ENCODE measurements at places on chromosomes 5 and 9.

- no peak for DNase-seq
Measured at GRCh38 chr5:10856683-10857337, 95.8 kb upstream of the DAP start.

DNA sequence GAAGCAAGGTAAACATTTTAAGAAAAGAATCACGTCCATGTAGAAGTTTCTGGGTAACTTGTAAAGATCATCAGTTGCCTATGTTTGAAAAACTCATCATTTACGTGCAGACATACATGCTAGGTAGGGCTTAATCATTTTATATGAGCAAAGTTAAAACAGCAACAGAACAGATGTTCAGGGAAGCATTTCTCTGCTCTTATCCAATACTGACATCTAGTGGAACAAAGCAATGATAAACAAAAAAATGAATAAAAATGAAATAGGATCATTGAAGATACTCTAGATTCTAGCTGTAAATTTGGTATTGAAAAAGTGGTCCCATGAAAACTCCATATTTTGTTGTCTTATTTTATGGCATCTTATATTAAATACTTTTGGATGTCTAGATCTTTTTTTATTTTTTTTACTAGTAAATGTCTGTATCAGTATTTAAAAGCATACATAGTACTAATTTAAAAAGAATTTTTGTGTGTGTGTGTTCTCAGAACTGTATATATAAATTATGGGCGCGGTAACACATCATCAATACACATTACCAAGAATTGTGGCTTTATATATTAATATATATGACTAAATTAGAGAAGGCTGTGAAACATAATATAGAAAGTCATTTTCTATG, 1050.2 kb downstream of the CDH12 start:
- no peak for DNase-seq

DNA sequence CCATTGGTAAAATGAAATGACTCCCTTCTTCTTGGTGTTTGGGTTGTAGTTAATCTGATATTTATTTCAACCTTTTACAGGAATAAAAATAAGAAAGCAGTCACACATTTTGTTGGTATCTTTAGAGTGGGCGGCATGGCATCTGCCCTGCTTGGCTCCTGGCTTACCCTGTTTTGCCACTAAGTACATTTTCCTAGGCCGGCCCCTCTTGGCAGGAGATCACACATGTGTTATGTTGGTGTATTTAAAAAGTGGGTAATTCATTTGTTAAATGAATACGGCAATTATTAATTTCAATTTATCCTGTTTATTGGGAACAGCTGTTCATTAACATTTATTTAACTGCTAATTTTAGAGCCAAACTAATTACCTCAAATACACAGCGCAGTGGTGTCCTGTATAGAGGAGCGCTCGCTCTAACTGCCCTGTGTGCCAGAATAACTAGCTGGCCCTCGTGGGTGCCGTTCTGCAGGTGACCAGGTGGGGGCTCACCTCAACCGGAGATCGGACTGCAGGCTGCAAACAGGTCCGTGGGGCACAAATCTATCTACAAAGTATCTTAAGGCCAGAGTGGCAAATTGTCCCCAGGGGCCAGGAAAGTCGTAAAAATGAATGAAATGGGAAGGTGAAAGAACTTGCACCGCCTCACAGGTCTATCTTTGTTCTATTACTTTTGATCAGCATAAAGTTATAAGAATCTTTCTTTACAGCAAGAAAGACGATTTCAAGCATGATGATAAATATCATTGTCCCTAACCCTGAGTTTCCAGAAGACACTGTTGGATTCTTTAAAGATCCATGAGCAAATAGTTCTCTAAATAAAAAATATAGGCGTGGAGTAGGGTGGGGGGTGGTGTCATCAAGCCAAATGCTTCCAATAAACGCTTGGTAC, 26.2 kb upstream of the GPR151 start:
- DNase-seq: peak; percentile 79

DNA sequence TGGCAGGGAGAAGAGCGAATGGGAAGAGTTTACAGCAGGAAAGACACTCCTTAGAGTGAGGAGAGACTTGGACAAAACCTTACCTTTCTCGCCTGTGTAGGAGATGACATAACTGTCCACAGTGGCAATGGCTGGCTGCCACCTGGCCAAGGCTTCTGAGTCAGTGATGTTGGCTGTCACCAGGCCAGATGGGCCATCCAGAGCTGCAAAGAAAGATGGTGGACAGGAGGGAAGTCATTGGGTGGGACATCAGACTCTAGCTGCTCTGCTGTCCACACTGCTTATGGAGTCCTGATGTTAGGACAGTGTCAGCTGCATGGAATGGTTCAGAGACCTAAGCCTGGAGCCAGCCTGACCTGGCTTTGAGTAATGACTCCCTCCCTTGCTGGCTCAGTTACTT, 79.8 kb downstream of the TNC start:
- no peak for DNase-seq

- DNase-seq: no peak
Measured at GRCh38 chr5:128487041-128487440, 51.0 kb downstream of the FBN2 start.

- no peak for DNase-seq
Measured at GRCh38 chr9:36151316-36152210, 15.0 kb downstream of the GLIPR2 start.

DNA sequence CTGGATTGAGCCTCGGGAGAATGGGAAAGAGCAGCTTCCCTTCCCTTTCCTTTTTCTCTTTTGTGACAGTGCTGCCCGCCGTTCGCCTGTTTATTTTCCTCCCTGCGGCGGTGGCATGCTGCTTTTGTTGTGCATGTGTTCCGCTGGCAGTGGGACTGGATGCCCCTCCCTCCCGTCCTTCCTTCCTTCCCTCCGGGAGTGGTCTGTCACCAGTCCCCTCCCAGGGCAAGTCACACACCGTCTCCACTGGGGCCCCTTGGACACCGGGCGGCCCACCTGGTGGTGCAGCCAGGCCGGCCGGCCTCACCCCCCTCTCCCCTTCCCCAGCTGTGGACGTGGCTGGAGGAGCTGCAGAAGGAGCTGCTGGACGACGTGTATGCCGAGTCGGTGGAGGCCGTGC, 214.7 kb downstream of the TRIO start:
- DNase-seq: no peak

GRCh38 chr5:41508696-41509398, 1.6 kb downstream of the PLCXD3 start:
- no peak for DNase-seq

- DNase-seq: no peak
Measured at GRCh38 chr5:145682197-145682899, 152.8 kb downstream of the PRELID2 start.

GRCh38 chr9:100485196-100485595, 12.2 kb downstream of the TMEFF1 start:
- no peak for DNase-seq

DNA sequence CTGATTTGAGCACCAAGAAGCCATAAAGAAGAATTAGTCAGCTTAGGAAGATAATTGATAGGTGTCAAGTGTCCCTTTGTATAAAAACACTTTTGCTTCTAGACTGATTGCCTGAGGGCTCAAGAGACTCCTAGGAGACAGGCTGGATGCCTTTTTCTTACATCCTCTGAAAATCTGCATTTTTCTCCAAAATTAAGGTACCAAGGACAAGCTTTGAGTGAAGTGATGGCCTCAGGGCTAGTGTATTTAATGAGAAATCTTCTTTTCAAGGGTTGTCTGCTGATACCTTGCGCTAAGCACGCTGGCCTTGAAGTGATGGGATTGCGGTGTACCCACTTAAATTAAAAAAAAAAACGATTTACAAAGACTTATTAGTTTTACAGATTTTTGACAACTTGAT, 304.0 kb downstream of the TLR4 start:
- no peak for DNase-seq

GRCh38 chr5:8473827-8474568, 605.0 kb downstream of the MTRR start:
- DNase-seq: no peak

- no peak for DNase-seq
Measured at GRCh38 chr5:43063721-43064171, 23.6 kb upstream of the ANXA2R start.

- no peak for DNase-seq
Measured at GRCh38 chr9:78288214-78288892, 8.6 kb upstream of the PSAT1 start.

GRCh38 chr5:5969942-5970483, 408.3 kb downstream of the MED10 start:
- DNase-seq: no peak

GRCh38 chr9:137044502-137045177, 1.3 kb downstream of the NPDC1 start:
- no peak for DNase-seq

DNA sequence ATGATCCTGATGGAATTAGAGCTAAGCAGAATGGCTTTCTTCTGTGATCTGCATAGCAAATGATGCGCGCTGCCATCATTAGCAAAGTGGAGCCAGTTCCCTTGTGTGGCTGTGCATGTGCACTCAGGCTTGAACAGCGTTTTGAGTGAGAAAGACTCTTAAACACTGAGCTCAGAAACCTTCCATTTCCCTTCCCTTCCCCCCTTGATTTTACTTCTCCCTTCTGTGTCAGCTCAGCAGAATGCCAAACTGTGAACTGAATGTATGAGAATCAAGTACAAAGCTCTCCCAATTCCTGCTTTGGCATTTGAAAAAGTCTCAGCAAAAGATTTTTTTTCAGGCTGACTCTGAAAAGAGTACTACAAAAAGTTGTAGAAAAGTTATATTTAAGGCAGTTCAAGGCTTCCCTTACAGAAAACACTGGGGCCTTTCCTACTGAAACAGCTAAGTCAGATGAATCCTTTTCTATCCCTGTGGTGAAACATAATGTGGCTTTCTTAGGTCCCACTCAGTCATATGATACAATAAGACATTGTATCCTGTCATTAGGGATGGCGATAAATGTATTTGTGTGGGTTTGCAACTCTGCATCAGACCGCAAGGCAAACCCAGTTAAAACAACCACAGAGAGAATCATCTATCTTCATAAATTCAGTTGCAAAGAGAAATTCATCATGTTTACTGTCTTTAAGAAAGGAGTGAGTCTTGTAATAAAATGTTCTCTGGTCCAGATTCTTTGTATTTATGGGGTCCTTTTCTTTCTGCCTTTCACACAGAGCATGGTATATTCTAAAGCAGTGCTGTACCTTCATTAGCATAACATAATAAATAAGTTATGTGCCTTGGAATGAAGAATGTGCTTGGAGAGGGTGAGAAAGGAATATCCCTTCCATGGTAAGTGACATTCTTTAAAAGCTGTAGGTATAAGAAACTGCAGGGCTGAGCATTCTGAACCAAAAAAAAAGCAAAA, 222.6 kb downstream of the CAAP1 start:
- DNase-seq: no peak

DNA sequence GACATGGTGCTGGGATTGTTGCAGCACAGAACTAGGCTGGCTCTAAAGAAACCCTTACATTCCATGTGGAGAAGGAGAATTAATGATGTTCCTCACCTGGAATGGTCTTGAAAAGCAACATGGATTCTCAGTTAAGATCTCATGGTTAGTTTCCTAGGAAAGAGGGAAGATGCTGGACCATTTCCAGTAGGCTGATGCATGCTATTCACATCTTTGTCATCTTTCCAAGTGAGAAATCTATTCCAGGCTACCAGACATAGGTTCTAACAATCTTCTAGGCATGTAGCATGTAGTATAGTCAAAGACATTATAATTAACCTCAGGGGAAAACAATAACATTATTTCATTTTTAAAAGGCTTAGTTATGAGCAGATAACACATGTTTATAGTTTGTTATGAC, 44.3 kb downstream of the TMEM252 start:
- DNase-seq: no peak

DNA sequence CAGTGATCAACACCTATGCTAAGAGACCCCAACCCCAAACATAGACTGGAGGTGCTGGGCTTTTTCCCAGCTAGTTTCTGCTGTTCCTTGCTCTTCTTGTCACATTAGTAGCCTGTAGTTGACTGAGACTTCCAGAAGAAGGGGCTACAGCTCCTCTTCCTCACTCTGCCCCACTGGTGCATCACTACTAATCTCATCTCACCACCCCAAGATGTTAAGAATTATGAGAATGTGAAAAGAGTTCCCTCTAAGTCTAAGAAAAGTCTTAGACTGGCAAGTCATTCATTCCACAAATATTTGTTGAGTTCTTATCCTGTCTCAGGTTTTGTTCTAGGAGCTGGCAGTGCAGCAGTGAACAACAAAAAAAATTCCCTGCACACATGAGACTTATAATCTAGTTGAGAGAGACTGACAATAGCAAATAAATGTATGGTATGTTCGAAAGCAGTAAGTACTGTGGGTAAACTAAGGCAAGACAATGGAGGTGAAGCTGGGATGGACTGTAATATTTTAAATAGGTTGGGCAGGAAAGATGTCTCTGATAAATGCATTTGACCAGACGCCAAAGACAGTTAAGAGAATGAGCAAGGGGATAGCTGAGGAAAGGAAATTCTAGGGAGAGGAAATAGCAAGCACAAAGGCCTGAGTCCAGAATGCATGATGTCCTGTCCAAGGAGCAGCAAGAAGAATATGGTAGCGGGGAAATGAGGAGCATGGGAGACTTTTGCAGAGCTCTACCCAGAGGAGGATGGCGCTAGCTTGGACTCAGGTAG, 92.3 kb downstream of the PTCD2 start:
- no peak for DNase-seq

DNA sequence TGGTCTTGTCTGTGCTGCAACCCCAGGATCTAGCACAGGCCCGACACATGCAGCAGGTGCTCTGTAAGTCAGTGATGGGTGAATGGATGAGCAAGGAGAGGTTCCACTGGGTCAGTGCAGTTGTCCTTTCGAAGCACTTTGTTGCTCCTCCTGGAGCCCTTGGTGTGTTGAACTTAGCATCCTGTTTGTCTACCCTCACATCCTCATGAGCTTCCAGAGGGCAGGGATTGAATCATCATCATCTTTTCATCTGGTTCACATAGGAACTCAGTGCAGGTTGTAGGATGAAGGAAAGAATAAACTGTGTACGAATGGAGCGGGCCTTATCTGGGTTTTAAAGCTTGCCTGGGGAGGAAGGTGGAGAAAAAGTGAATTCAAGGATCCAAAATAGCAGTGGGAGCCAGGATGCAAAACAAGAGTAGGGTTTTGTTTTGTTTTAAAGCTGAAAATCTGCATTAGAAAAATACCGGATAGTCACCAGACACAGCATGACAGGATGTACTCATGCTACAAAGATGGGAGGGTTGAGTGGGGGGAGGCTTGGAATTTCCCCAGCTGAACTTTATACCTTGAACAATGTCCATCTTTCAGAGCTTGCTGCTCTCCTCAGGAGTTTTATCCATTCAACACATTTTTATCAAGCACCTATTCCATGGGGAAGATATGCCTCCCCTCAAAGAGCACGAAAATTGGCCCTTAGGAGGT, 55.8 kb downstream of the PTTG1 start:
- no peak for DNase-seq

DNA sequence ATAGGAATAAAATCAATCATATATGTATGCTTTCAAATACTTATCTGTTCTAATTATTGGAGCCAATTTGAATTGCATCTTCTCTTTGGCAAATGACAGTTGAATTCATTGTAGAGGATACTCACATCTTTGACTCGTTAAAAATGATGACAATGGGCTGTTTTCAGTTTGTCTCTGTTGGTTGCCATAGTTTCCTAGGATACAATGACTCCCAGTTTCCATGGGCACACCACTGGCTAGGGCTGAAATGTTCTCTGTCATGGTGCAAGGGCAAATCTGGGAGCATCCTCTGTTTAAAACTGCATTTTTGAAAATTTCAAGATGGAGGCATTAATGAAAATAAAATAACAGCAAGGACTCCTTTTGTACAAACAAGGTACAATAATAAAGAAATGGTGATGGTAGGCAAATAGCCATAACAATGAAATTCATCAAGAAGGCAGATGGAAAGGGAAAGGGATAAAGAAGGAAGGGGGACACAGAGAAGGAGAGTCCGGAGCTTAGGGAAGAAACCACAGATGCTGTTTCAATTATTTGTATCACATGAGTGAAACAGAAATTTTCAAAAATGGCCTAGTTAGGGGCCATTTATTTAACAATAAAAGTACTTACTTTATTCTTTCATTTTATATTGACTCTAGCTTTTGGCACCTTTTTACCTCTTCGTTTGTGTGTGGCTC, 378.8 kb upstream of the SEMA6A start:
- DNase-seq: no peak
